Posterior vena cava (tissue), 2 donors: ENCODE measurements at places on chromosomes 6 and 20. TPM values are rescaled to one million over a fixed set of nuclear protein-coding genes. Genes with fewer than 3 reads are reported as not detected.

DNA sequence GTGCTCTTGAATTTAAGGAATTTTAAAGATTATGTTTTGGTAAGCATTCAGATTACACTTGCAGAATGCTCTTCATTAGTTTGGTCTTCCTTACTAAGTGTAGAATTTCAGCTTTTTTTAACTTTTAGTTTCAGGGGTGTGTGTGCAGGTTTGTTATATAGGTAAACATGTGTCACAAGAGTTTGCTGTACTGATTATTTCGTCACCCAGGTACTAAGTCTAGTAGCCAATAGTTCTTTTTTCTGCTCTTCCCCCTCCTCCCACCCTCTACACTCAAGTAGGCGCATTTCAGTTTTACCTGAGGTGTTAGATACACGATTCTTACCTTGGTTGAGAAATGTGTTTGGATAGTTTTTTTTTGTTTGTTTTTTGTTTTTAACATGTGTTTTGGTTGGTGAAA, 68.3 kb downstream of the AFG1L start:
- DNase-seq = no peak

GRCh38 chr6:90229331-90230010, 67.2 kb downstream of the BACH2 start:
- DNase-seq = no peak

DNA sequence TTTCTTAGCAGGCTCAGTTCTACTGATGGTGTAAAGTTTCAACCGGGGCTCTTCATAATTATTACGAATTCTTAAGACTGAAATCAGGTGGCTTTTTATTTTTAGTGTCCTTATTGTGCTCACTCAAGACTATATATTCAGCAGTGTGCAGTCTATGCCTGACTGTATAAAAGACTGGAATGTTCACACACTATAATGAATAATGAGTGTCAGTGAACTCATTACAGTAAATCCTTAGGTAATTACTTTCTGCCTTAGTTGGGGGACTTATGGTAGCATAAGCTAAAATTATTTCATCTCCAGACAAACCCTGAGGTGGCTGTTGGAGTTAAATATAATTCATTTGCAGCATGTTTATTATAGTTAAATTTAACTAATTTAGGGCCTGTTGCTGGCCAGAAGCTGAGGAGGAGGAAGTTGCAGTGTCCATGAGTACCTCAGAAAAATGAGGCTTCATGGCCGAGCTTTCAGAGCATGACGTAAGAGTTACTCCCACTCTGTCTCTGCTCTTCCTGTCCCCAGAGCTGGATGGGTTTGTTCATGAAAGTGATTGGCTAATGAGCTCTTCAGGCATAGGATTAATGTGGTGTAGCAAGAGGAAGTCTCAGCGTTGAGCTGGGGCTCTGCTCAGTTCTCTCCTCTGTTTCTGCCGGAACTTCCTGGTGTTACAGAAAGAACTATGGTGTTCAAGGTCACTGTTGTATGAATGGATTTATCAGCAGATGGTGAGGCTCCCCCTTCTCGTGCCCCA, 335.7 kb downstream of the NRN1 start:
- DNase-seq = no peak

Gene TTBK1
- total RNA-seq = 0.09 TPM

DNA sequence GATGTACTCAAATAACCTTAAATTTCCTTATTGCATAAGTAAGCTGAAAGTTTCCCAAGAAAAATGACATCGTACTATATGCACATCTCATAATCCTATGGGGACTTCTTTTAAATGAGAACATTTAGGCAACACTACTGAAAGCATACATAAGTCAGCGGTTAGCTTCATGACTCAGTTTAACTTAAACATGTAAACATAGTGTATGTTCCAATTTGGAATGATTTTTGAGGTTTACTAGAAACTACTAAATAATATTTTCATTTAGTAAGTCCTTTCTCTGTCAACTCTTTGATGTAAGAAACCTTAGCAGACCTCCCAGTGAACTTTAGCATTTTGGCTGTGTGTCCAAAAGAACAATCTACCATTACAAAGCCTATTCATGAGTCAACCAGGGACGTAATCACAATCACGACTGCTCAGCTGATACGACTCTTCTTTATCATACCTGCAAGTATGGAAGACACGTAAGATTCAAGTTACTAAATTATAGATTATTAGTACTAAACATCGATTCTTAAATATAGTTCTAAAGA, 19.3 kb downstream of the HIVEP2 start:
- DNase-seq = no peak

- DNase-seq = peak; percentile 83
Measured at GRCh38 chr20:46894971-46895905, 595 bp downstream of the EYA2 start.

Gene SLC22A2
- 0.43 TPM for total RNA-seq

Gene PNPLA1
- 0.14 TPM for total RNA-seq

GRCh38 chr6:144327081-144327480, 41.9 kb downstream of the UTRN start:
- DNase-seq = no peak

- no peak for DNase-seq
Measured at GRCh38 chr6:64664480-64664879, 1028.9 kb downstream of the PHF3 start.

Gene CBLN4
- total RNA-seq = 0.14 TPM

DNA sequence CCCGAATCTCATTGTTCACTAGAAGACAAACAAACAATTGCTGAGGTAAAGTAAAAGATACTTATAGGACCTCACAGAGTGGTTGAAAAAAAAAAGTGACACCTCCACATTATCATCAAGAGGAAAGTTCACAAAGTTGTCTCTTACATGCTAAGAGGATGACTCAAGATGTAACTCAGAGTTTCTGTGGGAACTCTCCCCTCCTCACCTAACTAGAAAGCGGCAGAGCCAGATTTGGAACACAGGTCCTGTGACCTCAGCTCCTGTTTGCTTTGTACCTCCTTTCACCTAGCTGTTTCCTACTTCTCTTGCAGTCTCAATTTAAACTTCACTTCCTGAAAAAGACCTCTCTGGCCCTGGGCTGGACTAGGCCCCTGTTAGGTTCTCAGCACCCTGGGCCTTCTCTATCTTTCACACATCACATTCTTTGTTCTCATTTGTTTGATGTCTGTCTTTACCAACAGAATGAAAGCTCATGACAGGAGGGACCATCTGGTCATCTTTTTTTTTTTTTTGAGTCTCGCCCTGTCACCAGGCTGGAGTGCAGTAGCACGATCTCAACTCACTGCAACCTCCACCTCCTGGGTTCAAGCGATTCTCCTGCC, 60.8 kb downstream of the CD24 start:
- no peak for DNase-seq

DNA sequence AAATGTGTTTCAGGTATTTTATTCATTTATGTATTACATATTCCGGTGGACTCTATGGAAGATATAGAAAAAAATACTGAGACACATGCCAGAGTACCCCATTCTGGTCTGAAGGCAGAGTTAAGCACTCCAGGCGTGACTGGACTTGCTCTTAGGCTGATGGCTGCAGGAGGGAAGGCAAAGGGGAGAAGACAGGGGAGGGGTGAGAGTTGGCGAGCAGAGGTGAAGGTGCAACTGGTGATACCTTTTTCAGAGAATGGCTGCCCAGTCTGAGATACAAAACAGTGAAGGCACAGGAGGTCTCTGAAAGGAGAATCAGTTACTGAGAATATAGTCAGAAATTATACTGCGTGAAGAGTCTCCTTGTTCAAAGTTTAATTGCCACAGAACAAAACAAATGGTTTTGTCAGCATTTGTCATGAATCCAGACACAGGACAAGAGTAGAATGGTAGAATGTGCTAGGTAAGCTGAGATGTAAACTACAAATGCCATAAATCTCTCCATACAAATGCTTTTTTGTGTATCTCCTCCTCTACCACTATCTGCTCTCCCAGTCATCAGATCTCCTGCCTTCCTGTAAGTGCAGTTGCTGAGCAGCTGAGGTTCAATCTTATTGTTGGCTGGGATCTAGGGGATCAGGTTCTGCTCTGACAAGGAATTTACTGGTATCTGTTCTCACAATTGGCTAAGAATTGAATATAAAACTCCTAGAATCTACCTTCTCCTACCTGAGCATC, 104.2 kb upstream of the DST start:
- DNase-seq = no peak

- no peak for DNase-seq
Measured at GRCh38 chr20:58312836-58313235, 3.3 kb downstream of the RAB22A start.

Gene MUC22
- not detected for total RNA-seq
